GM23248 (cell line): ENCODE measurements at places on chromosomes 1 and 21. TPM values are rescaled to one million over a fixed set of nuclear protein-coding genes. Genes with fewer than 3 reads are reported as not detected.
A peak's percentile ranks its signal among the peaks of the same experiment; 100 is the strongest.

RIMKLA gene
- 0.22 TPM in 1 of 2 replicates, not detected in the other for total RNA-seq

DNA sequence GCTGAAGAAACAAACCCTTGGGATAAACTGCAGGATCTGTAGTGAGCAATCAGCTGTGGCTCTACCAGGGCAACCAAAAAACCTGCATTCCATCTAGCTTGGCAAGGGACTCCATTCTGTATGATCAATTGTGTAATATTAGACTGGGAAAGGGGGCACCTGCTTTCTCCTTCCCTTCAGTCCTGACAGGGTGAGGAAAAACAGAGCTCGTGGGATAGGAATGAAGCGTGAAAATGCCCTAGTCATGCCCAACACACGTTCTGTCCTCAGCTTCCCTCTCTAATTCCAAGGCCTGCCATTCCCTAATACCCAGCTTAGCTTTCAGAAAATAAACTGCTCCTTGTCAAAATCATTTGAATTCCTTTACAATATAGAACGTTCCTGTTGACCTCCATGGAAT, 442.3 kb downstream of the PLPP3 start:
- H3K27me3 ChIP-seq: no peaks in the 10 kb centered on the region
- peaks cover 10% of the 10 kb centered on the region for H3K4me1 ChIP-seq
- DNase-seq: no peak
- no peak overlapping the region for H3K27ac ChIP-seq
- H3K36me3 ChIP-seq: no peaks in the 10 kb centered on the region
- no peak overlapping the region for H3K4me3 ChIP-seq

CAPN8 gene
- 0.25 TPM in 1 of 2 replicates, not detected in the other for total RNA-seq

- H3K27me3 ChIP-seq: no peaks in the 10 kb centered on the region
- no peaks in the 10 kb centered on the region for H3K36me3 ChIP-seq
- DNase-seq: no peak
- no peak overlapping the region for H3K4me3 ChIP-seq
These were observed 35.2 kb downstream of the GORAB start for GRCh38 chr1:170567214-170567613.

- H3K27ac ChIP-seq: no peak overlapping the region
- no peak for DNase-seq
- H3K27me3 ChIP-seq: no peaks in the 10 kb centered on the region
- no peaks in the 10 kb centered on the region for H3K36me3 ChIP-seq
- H3K4me3 ChIP-seq: no peak overlapping the region
These were observed 20.5 kb downstream of the RCSD1 start for GRCh38 chr1:167650269-167651160.

GRCh38 chr1:209708297-209708696, 3.7 kb downstream of the HSD11B1 start:
- DNase-seq: no peak
- no peaks in the 10 kb centered on the region for H3K27me3 ChIP-seq

DNA sequence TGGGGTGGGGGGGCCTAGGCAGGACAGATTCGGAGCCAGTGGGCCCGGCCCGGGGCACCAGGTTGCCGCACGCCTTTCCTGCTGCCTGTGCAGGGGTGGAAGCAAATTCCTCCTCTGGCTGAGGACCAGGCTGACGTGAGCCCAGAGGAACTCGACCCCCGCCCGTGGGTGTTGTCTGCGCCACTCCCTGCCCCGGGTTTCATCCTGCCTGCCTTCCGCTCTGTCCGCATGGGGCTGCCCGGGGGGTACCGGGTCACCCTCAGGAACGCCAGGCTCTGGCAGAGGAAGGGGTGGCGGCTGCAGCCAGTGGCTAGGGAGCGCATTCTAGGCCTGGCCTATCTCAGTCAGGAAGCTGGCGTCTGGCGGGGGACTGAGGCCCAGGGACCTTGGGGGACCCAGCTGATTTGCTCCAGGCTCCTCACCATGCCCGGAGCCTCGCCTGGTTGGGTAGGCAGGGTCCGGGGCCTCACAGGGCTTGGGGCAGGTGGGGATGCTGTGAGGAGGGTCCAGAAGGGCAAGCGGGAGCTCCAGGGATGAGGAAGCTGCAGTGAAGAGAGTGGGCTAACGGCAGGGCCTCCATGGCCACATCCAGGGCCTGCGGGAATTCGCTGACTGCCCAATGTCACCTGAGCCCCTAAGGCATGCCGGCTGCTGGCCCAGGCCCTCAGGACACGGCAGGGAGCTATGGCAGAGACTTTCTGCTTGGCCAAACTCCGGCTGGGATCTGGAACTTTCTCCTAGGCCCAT, 2.4 kb upstream of the IBA57 start:
- H3K27ac ChIP-seq: no peak overlapping the region
- H3K4me3 ChIP-seq: no peak overlapping the region
- H3K27me3 ChIP-seq: no peaks in the 10 kb centered on the region
- H3K4me1 ChIP-seq: peaks cover 29% of the 10 kb centered on the region

GRCh38 chr21:14916676-14917141, 148.1 kb downstream of the NRIP1 start:
- H3K36me3 ChIP-seq: no peaks in the 10 kb centered on the region

GRCh38 chr1:159556931-159557369, 21.1 kb upstream of the OR10J5 start:
- no peak overlapping the region for H3K4me3 ChIP-seq
- H3K27ac ChIP-seq: no peak overlapping the region
- H3K4me1 ChIP-seq: no peaks in the 10 kb centered on the region
- DNase-seq: no peak
- no peaks in the 10 kb centered on the region for H3K27me3 ChIP-seq
- no peaks in the 10 kb centered on the region for H3K36me3 ChIP-seq

DNA sequence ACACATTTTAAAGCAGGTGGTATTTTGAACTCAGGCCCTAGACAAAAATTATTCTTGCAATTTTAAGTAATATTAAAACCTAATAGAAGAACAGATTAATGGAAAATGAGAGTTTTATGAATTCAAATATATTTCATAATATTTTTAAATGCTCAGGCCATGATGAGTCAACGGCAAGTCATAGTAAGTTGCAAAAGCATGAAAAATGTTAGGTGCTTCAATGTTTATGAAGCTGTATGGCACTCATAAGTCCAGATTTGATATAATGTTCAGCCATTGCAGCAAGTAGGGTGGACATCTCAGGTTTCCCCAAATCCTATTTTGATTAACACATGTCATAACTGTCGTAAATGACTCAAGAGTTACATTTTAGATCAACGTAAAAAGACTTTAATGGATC, 112.6 kb downstream of the GRIK1 start:
- H3K36me3 ChIP-seq: no peaks in the 10 kb centered on the region
- no peaks in the 10 kb centered on the region for H3K4me1 ChIP-seq
- no peak overlapping the region for H3K27ac ChIP-seq
- H3K27me3 ChIP-seq: no peaks in the 10 kb centered on the region
- DNase-seq: peak; percentile 17
- no peak overlapping the region for H3K4me3 ChIP-seq

DNA sequence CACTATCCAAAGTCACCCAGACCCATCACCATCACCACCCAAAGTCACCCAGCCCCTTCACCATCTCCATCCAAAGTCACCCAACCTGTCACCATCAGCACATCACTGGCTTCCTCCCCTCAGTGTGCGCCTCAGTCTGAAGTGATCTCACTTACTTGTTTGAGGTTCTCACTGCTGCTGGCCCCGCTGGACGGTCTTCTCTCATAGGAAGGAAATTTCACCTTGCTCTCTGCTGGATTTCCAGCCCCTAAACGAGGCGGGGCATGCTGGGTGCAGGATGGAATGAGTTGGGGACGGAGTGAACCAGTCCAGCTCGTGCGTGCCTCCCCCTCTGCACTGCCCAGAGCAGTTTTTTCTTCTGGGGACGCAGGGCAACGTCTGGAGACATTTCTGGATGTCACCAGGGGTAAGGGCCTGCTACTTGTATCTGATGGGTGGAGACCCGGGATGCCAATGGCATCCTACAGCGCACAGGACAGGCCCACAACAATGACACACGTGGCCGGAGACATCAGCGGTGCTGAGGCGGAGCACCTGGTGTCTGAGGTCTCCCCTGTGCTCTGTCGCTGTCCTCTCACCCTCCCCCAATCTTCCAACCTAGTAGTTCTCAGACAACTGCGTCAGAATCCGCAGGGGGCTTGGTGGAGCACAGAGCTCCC, 38.6 kb downstream of the PDE9A start:
- H3K4me3 ChIP-seq: no peak overlapping the region
- H3K4me1 ChIP-seq: no peaks in the 10 kb centered on the region
- no peak for DNase-seq
- no peaks in the 10 kb centered on the region; the same call in 1 of the 2 replicates for H3K27me3 ChIP-seq
- H3K36me3 ChIP-seq: no peaks in the 10 kb centered on the region

DNA sequence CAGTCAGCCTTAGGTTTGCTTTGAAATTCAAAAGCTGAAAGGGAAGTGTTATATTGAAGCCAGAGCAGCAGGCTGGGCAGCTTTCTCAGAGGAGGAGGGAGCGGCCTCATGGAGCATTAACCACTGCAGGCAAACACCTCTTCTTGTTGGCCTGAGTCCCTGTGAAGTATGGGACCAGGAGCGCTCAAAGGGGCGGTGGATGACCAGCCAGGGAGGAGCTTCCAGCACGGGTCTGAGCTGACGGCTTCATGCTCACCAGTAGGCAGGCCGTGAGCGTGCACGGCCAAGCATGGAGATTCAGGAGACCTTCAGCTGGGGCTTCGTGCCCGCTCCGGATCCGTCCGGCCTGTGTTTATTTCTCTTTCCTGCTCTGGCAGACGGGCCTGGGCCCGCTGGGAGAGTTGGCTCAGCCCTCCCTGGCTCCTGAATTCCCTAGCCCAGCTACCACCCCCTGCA, 245.2 kb downstream of the TRABD2B start:
- no peak overlapping the region for H3K4me3 ChIP-seq
- H3K36me3 ChIP-seq: no peaks in the 10 kb centered on the region
- H3K4me1 ChIP-seq: no peaks in the 10 kb centered on the region
- H3K27ac ChIP-seq: no peak overlapping the region
- H3K27me3 ChIP-seq: no peaks in the 10 kb centered on the region; the same call in none of the 2 replicates

DNA sequence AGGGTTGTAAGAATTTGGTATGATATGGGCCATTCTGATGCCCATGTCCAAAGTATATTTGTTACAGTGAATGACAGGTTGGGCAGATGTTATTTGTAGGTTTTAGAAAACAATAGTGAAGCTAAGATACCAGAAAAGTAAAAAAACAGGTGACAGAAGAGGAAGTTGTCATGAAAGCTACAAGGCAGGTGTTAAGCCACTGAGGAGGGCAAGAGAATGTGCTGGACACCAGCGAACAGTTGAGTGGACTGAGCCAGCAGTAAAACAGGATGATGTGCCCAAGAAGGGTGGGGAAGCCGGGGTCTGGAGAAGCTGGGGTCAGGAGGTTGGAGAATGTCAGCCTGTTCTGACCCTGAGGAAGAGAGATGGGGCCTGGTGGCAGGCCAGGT, 83.3 kb downstream of the DTL start:
- H3K36me3 ChIP-seq: no peaks in the 10 kb centered on the region
- H3K27me3 ChIP-seq: no peaks in the 10 kb centered on the region
- DNase-seq: no peak
- no peak overlapping the region for H3K27ac ChIP-seq

DNA sequence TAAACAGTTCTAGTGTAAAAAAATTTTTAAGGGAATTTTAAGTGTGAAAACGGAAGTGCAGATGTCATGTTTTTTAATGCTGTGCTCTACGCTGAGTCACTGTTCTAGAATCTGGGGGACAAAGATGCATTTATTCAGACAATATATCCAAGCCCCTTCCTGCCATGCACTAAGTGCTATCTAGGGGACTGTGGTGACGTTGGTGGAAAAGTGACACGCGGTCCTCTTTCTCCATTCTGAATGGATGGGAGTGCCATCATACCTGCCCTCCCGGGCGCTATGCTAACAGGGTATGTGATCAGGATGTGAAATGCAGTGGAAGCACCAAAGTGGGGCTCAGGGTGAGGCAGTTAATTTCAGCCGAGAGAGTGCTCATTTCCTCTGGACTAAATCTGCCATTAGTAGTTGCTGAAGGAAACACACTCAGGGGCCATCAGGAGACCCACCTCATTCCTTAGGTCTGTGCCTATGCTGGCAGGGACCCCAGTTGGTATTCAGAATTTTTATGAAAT, 6.6 kb downstream of the C1orf226 start:
- H3K4me3 ChIP-seq: no peak overlapping the region
- no peak overlapping the region for H3K27ac ChIP-seq
- no peaks in the 10 kb centered on the region for H3K36me3 ChIP-seq
- peaks cover 6% of the 10 kb centered on the region; the same call in 1 of the 2 replicates for H3K27me3 ChIP-seq
- DNase-seq: no peak
- 0 out of 2 replicates have a peak, but pooled peaks cover 3% of the 10 kb centered on the region for H3K4me1 ChIP-seq

DNA sequence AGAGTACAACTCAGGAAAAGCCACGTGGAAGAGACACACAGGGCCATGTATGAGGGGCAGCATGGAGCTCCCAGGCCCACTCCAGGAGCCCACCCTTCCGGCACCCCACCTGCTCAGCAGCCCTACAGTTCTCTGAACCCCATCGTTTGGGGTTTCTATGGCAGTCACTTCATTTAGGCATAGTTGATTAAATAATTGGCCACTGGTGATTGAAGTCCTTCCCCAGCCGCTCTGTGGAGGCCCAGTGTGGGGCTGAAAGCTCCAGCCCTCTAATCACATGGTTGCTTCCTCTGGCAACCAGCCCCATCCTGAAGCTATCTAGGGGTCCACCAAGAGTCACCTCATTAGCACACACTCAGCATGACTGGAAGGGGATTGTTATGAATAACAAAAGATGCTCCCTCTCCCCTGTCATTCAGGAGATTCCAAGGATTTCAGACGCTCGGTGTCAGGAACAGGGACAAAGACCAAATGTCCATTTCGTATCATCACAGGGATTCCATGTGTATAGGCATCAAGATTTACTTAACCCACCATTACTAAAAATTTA, 12.2 kb upstream of the S100A7A start:
- peaks cover 20% of the 10 kb centered on the region for H3K27me3 ChIP-seq
- no peaks in the 10 kb centered on the region for H3K4me1 ChIP-seq
- no peak overlapping the region for H3K27ac ChIP-seq
- H3K36me3 ChIP-seq: no peaks in the 10 kb centered on the region
- no peak overlapping the region for H3K4me3 ChIP-seq
- no peak for DNase-seq

ALG14 gene
- 1.8 and 13.0 TPM in 2 replicates for total RNA-seq

GRCh38 chr1:241647658-241648057, 4.4 kb upstream of the WDR64 start:
- H3K27ac ChIP-seq: no peak overlapping the region
- DNase-seq: peak; percentile 59
- H3K4me1 ChIP-seq: no peaks in the 10 kb centered on the region
- H3K27me3 ChIP-seq: no peaks in the 10 kb centered on the region; the same call in 1 of the 2 replicates
- no peaks in the 10 kb centered on the region for H3K36me3 ChIP-seq
- no peak overlapping the region for H3K4me3 ChIP-seq

DNA sequence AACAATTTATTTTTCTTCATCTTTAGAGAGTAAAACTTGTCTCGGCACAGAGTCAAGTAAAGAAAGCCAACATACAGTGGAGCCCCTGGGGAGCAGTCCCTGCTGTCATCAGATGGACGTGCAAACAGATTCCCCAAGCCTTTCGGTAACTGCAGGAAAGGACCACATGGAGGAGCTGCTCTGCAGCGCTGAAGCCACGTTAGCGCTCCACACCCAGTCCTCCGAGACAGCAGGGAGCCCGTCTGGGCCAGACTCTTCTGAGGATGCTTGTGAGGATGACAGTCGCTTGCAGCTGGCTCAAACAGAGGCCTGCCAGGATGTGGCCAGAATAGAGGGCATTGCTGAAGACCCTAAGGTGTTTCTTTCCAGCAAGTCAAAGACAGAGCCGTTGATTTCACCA, 77.1 kb upstream of the SCCPDH start:
- peaks cover 56% of the 10 kb centered on the region for H3K36me3 ChIP-seq
- H3K4me1 ChIP-seq: peaks cover 20% of the 10 kb centered on the region; the same call in 1 of the 2 replicates
- H3K27ac ChIP-seq: peak overlapping the region; percentile 88
- H3K4me3 ChIP-seq: peak overlapping the region; percentile 31; the same call in 1 of the 2 replicates
- no peaks in the 10 kb centered on the region for H3K27me3 ChIP-seq
- DNase-seq: peak; percentile 88
